ENCODE measurements at places on chromosomes 16 and 17.
A peak's percentile ranks its signal among the peaks of the same experiment; 100 is the strongest.

DNA sequence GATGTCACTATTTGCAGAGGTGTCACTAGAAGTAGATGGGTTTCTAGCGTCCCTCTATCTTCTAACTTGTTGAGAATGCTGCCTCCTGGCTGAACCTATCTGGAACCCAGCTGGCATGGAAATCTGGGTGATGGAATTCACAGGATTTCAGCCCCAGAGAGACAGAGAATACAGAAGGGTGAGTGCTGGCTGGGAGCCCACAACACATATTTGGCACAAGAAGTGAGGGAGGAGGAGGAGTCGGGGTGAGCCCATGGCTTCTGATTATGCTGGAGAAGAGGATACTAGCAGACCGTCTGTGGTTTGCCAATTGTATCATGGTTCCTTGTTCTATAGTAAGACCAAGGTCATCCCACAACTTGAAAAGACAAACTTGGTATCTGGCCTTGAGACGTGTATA lies 557.8 kb upstream of the SALL1 start:
- no peak for DNase-seq

- DNase-seq: no peak
These were observed 10.7 kb downstream of the METTL9 start for GRCh38 chr16:21610006-21610544.

- peak; percentile 56 for DNase-seq
These were observed 56.1 kb upstream of the MAF start for GRCh38 chr16:79656553-79657115.

GRCh38 chr17:60874772-60875171 lies 197.1 kb downstream of the BCAS3 start:
- no peak for DNase-seq

DNA sequence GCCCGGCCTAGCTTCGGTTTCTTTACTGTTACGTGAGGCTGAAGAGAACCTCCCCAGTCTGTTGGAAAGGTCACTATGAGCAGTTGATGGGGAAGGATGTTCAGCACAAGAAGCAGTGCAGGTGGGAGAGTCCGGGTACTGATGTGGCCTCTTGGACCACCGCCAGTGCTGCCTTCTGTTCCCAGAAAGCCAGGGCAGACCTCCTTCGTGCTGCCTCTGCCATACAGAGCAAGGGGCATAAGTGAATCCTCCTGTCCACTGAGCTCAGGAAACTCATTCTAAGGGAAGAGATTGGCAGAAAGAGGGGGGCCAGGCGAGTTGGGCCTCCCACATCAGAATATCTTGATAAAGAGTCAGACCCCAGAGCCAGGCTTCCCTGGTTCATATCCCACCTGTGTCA lies 3.7 kb downstream of the PPP4C start:
- no peak for DNase-seq

DNA sequence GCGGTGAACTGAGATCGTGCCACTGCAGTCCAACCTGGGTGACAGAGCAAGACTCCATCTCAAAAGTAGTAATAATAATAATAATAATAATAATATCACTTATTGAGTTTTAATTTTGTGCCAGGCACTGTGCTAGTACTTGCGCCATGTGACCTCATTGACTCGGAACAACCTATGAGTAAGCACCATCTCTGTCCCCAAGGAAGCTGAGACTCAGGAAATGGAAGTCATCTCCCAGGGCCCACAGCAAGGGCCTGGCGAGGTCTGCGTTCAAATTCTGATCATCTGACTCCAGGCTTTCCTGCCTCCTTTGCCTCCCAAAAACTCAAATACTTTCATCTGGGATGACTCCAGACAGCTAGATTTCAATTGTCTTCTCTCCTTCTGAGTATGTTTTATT lies 162.9 kb downstream of the SEC14L1 start:
- DNase-seq: no peak

GRCh38 chr17:77388384-77389306 lies 247.9 kb downstream of the SEC14L1 start:
- DNase-seq: peak; percentile 48

GRCh38 chr17:16924696-16925440 lies 47.0 kb downstream of the TNFRSF13B start:
- no peak for DNase-seq

DNA sequence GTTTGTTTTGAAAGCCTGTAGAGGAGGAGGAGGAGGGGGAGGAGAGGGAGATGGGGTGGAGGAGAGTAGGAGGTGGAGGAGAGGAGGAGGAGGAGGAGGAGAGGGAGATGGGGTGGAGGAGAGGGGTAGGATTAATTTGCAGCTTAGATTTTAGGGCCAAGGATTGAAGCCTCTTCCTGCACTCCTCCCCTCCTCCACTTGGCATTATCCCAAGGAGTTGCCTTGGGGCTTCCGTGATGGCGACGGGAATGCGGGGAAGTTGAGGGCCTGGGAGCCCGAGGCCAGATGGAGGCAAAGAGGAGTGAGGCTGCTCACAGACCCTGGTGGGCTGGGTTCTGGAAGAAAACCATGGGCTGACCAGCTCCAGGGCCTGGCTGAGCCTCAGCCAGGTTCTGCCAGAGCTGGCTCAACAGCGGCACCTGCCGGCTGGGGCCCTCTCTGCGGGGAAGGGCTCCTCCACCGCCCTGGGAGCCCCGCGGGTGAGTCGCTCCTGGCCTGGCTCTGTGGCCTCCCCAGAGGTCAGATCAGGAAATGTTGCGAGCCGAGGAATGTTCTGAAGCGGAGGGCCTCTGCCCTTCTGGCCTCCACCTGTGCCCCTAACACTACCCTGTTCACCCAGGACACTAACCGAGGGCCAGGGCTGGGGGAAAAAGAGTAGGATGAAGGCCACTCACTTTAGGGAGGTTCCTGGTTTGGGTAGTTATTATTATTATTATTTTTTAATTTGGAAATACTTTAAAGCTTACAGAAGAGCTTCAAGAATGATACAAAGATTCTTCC lies 23.9 kb upstream of the FMNL1 start:
- DNase-seq: peak; percentile 84

- no peak for DNase-seq
These were observed 10.3 kb downstream of the ZNF18 start for GRCh38 chr17:11986942-11987329.
